Stimulated activated naive CD8-positive, alpha-beta T cell treated with anti-CD3 and anti-CD28 coated beads, Interleukin-15, Interleukin-2, amounts not matched to agents 100 U/mL and 50 U/mL, for 24 hours (primary cell): ENCODE measurements at places on chromosomes 5 and 9.

GRCh38 chr9:98887918-98888510 lies 55.7 kb upstream of the COL15A1 start:
- DNase-seq: no peak

DNA sequence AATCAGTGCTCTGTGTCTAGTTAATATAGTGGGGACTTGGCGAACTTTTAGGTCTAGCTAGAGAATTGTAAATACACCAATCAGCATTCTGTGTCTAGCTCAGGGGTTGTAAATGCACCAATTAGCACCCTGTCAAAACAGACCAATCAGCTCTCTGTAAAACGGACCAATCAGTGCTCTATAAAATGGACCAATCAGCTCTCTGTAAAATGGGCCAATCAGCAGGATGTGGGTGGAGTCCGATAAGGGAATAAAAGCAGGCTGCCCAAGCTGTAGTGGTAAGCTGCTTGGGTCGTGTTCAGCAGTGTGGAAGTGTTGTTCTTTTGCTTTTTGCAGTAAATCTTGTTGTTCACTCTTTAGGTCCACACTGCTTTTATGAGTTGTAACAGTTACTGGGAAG lies 3.6 kb upstream of the OTULINL start:
- DNase-seq: no peak

- DNase-seq: no peak
Measured at GRCh38 chr5:135161221-135161620, 127.2 kb upstream of the PITX1 start.

DNA sequence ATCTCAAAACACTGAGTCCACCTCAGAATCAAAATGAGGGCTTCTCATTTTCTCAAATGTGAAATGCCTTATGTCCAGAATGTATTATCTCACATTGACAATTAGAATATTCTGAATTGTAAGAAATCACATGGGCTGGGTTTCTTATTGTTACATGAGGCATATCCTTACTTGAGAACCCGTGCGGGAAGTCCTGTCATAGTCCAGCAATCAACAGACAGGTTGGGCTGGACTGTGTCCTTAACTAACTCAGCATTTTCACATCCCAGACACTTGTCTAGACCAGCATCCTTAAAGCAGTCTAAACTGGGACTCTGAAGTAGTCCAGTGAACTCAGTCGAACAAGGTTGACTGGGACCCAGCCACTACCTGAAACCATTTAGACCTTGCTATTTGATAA lies 267.6 kb downstream of the CETN3 start:
- no peak for DNase-seq

DNA sequence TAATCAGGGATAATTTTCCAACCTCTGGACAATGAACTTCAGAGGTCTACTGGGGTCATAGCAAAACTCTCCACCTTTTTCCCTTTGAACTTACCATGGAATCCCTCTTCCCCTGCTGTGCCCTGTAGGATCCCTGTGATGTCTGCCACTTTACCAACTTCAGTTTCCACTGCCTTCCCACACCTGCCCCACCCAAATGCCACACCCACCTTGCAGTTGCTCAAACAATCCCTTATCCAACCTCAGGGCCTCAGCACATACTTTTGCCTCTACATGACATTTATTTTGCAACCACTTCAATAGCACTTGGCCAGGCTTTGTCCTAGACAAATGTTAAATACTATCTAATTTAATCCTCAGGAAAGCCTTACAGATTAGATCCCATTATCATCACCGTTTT lies 463.7 kb upstream of the WWC1 start:
- DNase-seq: no peak

DNA sequence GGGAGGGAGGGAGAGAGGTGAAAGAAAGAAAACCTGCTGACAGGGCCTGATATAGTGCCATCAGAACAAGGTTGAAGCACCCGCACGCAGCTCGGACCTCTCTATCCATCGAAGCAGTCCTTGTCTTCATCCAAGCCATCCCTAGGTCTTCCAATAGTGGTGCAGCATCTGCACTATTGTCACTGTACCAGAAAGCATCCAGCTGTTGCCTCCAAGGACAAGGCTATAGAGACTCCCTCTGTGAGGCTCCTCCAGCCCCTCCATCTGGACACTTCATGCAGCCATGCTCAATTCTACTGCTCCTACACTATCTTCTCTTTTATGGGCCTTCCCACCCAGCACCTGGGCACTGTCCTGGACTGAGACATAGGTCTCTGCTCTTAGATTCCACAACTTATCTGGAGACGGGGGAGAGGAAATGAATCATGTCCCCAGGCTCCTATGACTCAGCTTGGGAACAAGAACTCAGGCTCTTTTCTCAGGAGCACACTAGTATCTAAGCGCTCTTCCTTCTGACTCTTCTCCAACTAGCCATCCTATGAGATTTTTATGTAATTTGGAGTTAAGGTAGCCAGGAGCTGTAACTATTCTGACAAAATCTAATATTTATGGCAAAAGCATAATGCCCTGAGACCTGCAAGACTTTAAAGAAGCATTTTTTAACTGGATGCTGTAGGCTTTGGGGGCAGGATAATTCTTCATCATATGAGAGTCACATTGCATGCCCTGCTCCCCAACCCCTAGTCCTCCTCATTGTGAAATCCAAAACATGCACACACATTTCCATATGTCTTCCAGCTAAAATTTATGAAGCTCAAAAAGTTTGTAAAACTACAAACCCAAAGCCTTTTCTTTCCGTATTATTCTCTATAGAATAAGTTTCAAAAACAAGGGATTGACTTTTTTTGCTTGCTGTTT lies 446.8 kb downstream of the CCDC171 start:
- DNase-seq: no peak

DNA sequence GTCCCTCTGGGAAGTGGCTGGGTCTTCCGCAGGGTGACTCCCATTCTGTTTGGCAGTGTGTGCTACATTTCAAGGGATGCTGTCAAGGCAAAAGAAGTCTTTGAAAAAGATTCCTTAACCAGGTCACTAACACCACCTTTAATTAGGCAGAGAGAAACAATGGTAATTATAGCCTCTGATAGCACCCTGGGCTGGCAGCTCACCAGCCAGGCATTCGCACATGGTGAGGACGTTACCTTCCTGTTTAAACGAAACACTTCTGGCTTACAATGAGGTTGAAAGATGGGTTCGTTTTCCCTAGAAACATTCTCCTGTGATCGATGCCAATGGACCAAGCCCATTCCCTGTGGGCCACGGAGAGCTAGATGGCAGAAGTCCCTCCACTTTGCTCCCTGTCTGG lies 230.1 kb upstream of the PANK3 start:
- no peak for DNase-seq

GRCh38 chr9:121568343-121569265 lies 69.0 kb upstream of the GGTA1 start:
- no peak for DNase-seq

DNA sequence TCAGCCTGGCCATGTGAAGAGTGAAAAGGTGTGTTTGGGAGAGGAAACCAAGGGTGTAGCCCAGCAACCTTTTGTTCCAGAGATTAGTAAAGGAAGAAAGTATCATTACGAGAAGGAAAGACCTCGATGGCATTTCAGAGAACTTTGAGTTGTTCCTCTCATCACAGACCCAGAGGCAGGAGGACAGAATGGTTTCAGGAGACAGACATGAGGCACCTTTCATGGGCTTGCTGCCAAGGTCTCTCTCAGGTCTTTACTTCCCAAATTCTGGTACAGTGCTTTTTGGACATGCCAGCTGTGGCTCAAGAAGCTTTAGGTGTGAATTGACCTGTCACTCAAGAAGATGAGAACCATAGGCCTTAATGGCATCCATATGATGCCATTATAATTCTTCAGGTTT lies 2.8 kb upstream of the MCC start:
- DNase-seq: no peak

DNA sequence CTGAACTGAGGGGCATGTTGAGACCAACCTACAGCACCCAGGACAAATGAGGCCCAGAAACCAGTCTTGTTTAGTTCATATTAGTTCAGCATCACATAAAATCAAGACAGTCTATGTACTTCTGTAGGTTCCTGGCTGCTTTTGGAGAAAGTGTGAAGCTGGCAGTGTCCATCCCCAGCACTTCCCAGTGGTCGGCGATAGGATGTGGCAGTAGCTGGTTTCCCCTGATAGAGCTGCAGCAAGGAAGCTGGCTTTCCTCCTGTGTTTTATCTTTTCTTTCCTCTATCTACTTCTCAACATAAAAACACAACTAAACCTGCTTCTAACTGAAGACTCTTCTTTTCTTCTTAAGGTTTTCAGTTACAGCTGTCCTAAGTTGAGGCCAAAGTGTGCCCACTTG lies 43.0 kb upstream of the SLC46A2 start:
- DNase-seq: no peak

DNA sequence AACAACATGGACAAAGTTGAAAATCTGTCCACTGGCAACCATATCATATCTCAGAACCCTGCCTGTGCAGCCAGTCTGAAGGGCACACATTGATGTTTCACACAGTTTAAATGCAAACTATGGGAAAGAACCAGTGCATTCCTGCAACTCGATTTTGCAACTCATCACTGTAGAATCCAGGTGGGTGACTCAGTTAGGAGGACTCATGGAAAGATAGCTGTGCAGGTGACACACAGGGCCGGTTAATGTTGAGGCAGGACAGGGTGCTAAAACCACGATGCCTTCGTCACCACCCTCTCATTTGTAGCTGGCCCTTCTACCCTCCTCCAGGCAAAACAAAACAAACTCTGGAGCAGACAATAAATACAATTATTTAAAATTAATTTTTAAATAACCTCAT lies 62.8 kb downstream of the TLE1 start:
- no peak for DNase-seq

DNA sequence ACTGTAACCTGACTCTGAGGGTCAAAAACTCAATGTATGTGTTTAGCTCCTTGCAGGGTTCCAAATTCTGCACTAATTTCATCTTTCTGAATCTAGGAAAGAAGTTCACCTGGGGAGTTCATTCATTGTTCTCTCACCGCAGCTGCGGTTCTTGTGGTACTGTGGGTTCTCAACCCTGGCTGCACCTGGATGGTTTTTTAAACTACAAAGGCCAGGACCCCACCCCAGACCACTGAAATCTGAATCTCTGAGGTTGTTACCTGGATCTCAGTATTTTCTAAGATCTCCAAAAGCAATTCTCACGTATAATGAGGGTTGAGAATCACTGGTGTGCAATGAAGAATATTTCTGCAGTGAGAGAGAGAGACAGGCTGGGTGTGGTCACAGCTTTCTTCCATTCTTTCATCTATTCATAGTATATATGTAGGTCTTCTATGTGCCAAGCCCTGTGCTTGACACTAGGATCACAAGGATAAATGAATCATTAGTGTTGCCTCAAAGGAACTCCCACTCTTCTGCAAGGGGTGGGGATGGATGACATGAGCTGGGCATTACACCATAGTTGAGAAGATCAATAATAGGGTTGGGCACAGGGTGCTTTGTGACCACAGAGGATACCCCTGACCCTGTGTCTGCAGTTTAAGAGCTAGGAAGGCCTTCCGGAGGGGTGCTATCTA lies 109.8 kb downstream of the GALNT10 start:
- no peak for DNase-seq

- DNase-seq: no peak
Measured at GRCh38 chr5:103425686-103426454, 136.7 kb downstream of the NUDT12 start.

DNA sequence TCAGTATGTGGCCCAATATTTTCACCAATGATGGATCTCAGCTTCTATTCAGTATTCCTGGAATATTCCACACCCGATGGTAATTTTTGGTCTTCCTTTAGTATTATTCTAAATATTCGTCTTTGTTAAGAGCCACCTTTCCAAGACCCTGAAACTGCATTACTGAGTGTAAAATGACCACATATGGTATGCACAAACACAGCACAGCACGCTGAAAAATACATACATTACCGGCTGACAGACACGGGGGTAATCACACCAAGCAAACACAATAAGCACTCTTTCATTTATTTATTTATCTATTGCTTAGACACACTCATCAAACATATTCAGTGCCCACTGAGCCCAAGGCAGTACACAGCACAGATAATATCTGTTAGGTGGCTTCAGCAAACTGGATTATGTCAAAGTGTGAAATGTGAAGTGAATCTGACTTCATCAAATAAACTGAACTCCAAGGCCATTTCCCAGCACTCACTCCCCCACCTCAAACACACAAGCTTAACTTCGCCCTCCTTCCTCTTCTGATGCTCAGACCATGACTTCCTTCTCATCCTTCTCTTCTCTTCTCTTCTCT lies 1637.8 kb upstream of the C9orf72 start:
- DNase-seq: no peak

DNA sequence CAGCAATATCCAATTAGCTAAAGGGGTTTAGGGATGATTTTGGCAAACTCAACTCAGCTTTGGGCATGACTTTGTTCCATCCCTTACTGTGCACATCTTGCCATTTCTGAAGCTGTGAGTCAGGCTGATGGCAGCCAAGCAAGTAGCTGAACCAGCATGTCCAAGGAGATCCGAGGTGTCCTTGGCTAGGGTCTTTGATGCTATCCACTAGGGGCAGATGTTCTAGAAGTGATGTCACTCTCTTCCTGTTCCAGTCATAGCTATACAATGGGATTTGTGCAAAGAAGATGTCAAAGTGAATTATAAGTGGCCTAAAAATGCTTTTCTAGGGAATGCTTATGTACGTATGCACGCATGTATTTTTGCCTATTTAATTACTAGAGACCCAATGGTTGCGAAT lies 160.8 kb upstream of the PAPPA start:
- DNase-seq: no peak

- DNase-seq: no peak
Measured at GRCh38 chr5:151082282-151082902, 1.6 kb upstream of the TNIP1 start.

GRCh38 chr5:36607838-36608783 lies 1.7 kb downstream of the SLC1A3 start:
- DNase-seq: no peak

DNA sequence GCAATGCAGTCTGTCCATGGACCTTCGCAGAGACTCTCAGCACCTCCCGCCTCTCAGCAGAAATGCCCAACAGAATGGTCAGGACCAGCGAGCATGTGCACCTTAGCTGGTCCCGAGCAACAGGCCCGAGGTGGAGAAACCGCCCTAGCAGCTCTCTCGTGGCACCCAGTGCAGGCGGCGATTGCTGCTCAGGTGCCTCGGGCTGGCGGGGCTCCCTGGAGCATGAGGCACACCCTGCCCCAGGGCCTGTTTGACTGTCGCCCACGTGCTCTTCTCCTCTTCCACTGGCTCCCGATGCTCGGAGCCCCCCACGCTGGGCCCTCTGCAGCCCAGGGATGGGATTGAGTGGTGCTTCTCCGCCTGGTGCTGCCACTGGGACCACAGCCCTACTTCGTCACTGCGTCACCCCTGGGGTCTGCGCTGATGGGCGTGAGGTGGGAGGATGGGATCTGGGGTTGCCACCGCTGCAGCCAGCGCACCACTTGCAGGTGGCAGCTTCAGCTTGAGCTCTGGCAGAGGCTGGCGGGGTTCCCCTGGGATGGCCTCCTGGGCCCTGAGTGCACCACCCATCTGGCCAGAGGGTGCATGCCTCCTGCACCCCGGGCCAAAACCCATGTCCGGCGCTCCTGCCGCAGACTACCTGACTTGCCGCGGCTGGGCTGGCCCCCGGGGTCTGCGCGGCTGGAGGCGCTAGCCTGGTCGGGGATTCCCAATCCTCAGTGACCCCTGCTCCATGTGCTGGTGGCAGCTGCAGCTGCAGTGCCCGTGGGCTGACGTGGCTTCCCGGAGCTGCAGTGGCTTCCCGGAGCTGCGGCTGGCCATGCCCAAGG lies 244.2 kb downstream of the FOXD4L6 start:
- no peak for DNase-seq

GRCh38 chr5:89147031-89147430 lies 264.0 kb upstream of the MEF2C start:
- DNase-seq: no peak

- no peak for DNase-seq
Measured at GRCh38 chr9:127347831-127348776, 48.9 kb upstream of the SLC2A8 start.

- peak; percentile 35 for DNase-seq
Measured at GRCh38 chr5:96870094-96871026, 5.9 kb upstream of the ERAP2 start.

- no peak for DNase-seq
Measured at GRCh38 chr5:24215114-24215513, 429.7 kb downstream of the CDH10 start.
